ENCODE measurements at places on chromosomes 7 and 10.

DNA sequence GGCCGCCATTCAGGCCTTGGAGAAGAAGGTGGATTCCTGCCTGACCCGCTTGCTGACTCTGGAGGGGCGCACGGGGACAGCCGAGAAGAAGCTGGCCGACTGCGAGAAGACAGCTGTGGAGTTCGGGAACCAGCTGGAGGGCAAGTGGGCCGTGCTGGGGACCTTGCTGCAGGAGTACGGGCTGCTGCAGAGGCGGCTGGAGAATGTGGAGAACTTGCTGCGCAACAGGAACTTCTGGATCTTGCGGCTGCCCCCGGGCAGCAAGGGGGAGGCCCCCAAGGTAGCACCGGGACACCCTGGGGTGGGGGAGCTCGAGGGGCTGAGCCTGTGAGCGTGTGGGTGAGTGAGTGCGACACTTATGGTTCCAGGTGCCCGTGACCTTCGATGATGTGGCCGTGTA lies 4.5 kb downstream of the ZNF783 start:
- DNase-seq, result no peak

GRCh38 chr10:10677479-10677878 lies 340.2 kb upstream of the CELF2 start:
- DNase-seq, result peak; percentile 9

DNA sequence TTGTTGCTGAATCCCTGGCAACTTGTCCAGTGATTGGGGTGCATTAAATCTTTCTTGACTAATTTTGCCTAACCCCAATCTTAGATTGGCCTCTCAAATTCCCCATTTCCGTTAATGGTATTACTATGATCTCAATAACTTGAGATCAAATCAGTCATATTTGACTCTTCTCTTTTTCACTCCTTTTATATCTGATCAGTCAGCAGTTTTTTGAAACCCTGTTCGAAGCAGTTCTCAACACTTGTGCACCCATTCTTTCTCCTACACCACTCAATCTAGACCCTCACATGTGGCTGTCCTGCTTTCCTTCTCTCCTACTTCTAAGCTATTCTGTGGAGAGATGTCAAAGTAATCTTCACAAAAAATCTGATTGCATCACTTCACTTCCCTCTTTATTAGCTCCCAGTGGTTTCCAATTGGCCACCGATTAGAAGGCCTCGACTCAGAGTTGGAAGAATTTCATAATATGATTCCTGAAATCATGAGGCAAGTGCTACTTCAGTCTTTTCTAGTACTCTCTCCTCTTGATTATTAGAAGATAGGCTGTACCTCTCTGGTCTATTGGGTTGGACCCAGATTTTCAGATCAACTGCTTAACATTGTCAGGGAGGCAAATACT lies 128.9 kb downstream of the ZNF365 start:
- no peak for DNase-seq

DNA sequence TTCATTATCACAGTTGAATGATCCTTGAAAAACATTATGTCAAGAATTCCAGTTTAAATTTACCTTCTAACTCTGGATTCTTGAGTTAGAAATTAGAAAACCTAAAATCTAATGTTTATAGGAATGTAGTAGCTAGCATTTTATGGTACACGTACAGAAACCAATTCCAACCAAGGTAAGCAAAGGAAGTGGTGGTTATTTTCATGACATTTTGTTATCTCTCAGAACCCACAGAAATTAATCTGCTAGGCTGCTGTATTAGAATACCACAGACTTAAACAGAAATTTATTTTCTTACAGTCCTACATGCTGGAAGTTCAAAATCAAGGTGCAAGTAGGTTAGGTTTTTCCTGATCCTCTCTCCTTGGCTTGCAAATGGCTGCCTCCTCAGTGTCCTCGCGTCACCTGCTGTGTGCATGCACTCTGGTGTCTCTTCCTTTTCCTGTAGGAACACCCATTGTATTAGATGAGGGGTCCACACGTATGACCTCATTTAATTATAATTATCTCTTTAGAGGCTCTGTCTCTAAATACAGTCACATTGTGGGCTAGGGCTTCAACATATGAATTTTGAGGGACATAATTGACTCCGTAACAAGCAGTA lies 8.5 kb upstream of the CSTF2T start:
- DNase-seq, result peak; percentile 10

GRCh38 chr10:96342402-96342801 lies 16.4 kb downstream of the OPALIN start:
- DNase-seq, result no peak

DNA sequence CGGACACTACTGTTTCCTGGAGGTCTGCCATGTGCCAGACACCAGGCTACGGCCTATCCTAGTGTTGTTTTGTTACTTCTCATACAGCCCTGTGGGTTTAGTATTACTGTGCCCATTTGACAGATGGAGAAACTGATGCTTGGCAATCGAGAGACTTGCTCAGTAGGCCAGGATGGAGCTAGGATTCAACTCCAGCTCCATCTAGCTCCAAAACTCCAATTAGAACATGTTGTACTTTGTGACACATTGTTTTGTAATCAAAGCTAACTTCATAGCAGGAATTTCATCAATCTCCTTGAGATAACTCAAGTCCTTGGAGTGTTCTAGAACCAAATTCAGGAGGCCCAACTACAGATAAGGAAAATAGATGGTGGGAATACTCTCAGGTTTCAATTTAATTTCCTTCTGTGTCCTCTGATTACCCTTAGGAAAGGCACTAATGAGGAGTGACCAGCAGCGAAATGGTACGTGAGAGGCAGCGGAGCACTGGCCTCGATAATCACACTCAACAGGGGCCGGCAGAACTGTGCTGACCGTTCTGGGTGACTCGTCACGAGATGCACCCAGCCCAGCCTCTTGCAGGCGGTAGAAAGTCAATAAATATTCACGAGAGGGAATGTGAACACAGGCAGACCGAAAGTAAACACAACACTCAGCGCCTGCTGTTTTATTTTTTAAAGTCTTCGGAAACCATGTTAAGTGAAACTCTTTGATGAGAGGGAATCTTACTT lies 269.6 kb upstream of the NEBL start:
- no peak for DNase-seq

DNA sequence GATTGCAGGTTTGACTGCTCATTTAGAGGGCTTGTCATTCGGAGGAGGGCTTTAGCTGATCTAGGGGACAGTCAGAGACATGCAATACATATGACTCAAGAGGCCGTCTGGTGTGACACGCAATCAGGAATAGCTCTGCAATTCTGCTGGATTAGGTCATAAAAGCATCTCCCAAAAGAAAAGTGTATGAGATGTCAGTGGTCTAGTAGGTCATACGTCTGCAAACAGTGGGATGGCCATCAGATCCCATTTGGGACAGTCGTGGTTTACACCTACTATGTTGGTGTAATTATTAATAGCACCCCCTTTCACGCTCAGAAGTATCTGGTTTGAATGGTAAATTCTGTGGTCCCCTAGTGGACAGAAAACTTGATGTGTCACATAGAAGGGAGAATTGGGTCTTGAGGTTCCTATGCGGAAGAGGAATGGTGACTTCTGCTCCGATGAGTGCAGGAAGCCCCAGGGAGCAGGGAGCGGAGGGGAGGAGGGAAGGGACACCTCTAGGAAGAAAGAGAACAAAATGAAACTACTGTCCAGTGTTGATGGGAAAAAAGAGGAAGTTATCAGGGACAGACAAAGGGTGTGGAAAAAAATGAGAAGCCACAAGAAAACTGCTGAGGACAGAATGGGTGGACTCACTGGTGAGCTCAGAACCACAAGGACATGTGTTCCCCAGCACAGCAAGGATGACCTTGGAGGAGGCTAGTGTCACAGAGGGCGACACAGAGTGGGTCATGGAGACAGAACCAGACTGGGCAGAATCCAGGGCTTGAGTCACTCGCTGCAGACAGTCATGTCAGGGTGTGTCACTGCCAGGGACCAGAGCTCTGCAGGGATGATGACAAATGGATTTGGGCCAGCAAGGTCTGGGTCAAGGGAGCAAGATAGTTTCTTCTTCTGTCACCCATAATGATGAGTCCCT lies 59.9 kb downstream of the MAP3K8 start:
- no peak for DNase-seq

GRCh38 chr7:108010377-108010776 lies 7.4 kb upstream of the LAMB1 start:
- DNase-seq, result no peak

DNA sequence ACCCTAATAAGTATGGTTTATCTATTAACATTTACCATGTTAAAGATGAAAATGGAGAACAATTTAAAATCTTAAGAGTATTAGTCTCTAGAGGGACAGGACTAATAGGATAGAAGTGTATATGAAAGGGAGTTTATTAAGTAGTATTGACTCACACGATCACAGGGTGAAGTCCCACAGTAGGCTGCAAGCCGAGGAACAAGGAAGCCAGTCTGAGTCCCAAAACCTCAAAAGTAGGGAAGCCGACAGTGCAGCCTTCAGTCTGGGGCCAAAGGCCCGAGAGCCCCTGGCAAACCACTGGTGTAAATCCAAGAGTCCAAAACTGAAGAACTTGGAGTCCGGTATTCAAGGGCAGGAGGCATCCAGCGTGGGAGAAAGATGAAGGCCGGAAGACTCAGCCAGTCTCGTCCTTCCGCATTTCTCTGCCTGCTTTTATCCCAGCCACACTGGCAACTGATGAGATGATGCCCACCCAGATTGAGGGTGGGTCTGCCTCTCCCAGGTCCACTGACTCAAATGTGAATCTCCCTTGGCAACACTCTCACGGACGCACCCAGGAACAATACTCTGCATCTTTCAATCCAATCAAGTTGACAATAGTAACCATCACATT lies 140.8 kb upstream of the FAM20C start:
- no peak for DNase-seq

- DNase-seq, result no peak
Observed at GRCh38 chr7:56063500-56063881, 595 bp upstream of the SUMF2 start.

- no peak for DNase-seq
Observed at GRCh38 chr10:19421674-19422073, 373.1 kb downstream of the MALRD1 start.

GRCh38 chr10:125700355-125700911 lies 17.5 kb upstream of the TEX36 start:
- DNase-seq, result no peak

DNA sequence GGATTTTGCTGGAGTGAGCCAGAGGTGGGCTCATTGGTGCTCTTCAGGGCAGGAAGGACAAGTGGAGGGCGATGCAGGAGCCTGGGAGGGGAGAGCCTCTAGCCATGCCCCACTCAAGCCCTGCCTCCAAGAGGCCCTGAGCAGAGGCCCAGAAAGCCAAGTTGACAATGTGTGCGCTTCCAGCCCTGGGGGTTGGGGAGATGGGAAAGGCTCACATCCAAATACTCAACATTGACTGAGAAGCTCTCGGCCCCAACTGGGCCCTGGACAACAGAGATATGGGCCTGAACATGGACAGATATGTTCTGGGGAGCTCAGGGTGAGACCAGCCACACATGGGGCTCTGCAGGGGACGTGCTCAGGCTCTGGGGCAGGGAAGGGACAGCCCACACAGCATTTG lies 39.0 kb downstream of the FRMPD2 start:
- DNase-seq, result no peak

DNA sequence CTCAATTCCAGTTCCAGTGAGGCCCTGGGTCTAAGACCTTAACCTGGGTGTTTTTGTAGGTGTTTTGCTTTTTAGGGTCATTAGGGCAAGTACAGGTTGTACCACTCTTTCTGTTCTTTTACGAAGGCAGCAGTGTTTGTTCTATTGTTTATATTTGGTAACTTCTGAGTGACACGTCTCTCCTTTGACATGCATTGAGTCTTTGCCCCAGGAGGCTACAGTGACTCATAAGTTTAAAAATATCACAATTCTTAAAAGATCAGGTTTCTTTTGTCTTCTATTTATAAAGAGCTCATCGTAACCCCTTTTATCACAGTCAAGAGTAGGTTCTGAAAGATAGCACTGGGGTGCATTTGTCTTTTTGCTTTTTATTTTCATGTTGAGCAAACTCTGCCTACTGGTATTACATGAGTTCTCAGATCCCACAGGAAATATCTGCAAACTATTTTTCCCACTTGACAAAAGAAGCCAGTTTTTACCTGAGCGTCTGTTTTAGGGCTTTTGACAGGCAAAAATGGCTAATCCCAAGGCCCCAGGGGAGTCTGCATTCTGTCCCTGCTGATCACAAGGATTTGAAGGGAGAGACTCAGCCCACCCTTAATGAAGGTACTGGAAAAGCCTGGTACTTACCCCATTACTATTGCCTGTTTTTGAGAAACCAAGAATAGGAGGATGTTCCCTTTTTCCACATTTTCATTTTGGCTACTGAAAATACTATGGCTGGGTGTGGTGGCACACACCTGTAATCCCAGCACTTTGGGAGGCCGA lies 7.9 kb downstream of the NUDT13 start:
- DNase-seq, result no peak

GRCh38 chr7:78399033-78399769 lies 600.6 kb downstream of the PHTF2 start:
- no peak for DNase-seq

DNA sequence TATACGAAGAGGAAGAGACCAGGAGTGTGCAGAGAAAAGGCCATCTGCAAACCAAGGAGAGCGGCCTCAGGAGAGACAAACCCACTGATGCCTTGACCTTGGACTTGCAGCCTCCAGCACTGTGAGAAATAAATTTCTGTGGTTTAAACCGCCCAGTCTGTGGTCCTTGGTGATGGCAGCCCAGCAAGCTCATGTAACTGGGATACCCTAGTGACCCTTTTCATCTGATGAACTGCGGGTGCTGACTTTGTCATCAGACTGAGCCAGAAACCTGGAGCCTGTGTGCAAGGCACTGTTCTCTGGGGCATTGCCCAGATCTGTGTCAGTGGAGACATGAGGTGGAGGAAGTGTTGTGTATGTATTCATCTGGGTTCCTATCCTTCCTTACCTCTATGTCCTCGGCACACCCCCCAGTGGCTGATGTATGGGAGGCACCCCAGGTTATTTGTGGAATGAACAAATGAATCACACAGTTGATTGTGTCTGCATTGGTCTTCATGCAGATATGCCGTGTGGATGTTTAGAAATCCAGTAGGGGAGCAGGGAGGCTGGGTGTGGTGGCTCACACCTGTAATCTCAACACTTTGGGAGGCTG lies 64.5 kb upstream of the BTBD16 start:
- DNase-seq, result no peak

DNA sequence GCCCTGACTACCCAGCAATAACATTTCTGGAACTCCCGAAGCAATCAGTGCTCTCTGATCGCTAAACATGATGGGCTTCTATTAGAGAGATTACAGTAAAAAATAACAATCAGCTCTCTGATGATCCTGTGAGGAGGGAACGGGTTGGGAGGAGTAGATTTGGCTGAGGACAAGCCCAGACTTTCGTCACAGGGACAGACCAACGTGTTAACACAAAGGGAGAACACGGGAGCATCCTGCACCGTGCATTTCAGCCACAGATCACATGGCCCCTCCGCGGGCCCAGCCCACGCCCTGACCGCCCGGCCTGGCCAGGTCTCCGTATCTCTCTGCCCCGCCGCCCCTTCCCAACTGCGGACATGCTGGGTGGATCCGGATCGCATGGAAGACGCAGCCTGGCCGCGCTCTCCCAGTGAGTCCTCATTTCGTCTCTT lies 95.0 kb upstream of the AGBL3 start:
- no peak for DNase-seq

DNA sequence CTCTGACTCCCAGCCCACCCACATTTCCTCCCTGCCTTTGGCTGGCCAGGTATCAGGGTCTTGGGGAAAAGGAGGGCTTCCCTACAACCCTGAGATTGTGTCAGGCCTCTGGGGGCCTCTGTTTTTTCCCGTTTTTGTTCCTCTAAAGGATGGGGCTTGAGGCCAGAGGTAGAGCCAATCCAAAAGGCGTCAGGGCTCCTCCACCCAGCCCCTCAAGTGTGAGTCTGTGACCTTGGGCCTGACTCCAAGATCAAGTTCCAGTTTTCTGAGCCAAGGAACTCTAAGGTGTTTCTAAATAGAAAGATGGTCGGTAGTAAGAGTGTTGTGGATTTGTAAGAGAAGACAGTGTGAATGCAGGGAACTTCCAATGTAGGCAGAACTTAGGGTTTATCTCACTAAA lies 6.6 kb downstream of the EEPD1 start:
- no peak for DNase-seq
